ENCODE measurements at places on chromosomes 7 and 10.

- DNase-seq: no peak
Observed at GRCh38 chr7:123024989-123025758, 29.7 kb upstream of the TAS2R16 start.

DNA sequence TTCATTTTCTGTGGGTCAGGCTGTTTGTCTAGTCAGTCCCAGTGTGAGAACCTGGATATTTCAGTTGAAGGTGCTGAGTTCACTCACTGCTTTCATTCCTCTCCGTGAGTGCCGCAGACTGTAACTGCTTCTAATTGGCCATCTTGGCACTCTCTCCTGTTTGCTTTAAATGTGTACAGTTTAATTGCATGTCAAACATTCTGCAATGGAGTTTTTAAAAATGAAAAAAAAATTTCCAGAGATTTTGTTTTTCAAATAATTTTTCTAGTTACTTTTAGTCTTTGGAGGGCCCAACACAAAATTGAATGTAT is 87.8 kb downstream of the CCSER2 start:
- no peak for DNase-seq

DNA sequence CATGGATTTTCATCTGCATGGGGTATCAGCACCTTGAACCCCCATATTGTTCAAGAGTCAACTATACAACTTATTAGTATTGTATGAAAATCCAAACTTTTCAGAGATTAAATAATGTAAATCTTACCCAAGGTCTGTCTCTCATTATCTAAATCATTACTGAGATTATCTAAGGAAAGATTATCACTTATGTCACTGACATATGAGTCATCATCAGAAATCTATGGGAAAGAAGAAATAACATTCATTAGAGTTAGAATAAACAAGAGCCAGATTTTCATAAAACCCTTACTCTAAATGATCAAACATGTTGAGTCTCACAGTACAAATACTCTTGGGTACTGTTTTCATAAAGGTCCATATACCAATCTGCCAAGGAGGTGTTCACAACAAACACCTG is 83.3 kb upstream of the GSDME start:
- no peak for DNase-seq

DNA sequence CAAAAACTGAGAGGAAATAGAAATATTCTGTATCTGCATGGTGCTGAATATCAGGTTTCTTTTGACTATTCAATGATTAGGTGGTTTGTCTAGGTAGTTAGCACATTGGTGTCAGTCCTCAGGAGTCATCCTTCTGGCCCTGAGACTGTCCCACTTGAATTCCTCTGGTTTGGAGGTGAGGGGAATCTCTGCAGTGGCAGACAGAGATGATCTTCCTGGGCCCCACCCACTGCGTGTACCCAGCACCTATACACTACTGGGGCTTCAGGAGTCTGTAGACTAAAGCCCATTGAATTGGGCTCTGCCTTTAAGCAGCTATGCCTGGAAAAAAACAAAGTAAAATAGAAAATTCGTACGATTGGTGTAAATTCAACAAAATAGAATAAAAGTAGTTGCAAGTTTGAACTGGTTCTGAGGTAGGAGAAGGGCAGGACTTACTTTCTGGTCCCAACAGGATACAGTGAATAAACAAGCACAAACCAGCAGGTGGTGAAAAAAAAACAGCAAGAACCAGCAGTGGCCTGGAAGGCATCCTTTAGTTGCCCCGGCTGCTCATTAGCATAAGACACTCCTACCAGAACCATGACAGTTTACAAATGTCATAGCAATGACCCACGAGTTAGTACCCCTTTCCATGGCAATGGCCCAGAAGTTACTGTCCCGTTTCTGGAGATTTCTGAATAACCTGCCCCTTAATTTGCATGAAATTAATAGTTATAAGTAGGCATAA is 1.7 kb downstream of the LIPM start:
- DNase-seq: no peak

All from DND-41 (cell line).